ENCODE measurements at places on chromosomes 1 and 21.
A peak's percentile ranks its signal among the peaks of the same experiment; 100 is the strongest.

- DNase-seq = no peak
Observed at GRCh38 chr1:97632075-97632474, 288.8 kb downstream of the DPYD start.

DNA sequence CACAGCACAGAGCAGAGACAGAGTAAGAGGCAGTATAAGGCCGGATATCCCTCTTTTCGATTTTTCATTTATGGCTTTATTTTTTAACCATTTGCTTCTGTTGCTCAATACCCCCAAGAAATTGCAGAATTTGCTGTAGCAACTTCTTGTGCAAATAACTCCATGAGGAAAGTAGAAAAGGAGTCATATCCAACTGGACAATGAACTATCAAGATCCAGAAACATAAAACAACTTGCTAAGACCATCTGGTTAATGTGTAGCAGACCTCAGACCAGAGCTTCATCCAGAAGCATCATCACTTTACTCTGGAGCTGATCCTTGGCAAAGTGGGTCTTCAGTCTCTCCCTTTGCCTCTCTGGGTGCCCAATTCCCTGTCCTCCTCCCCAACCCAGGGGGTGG is 45.9 kb downstream of the ZNF697 start:
- no peak for DNase-seq

GRCh38 chr1:32072622-32073298 is at the start of gene TMEM39B:
TMEM39B (plus strand) TSS chr1:32072939; CDS start chr1:32073048, 109 bp downstream.
- DNase-seq = peak; percentile 82

GRCh38 chr1:29981586-29982239 is 741.7 kb downstream of the MATN1 start:
- no peak for DNase-seq

DNA sequence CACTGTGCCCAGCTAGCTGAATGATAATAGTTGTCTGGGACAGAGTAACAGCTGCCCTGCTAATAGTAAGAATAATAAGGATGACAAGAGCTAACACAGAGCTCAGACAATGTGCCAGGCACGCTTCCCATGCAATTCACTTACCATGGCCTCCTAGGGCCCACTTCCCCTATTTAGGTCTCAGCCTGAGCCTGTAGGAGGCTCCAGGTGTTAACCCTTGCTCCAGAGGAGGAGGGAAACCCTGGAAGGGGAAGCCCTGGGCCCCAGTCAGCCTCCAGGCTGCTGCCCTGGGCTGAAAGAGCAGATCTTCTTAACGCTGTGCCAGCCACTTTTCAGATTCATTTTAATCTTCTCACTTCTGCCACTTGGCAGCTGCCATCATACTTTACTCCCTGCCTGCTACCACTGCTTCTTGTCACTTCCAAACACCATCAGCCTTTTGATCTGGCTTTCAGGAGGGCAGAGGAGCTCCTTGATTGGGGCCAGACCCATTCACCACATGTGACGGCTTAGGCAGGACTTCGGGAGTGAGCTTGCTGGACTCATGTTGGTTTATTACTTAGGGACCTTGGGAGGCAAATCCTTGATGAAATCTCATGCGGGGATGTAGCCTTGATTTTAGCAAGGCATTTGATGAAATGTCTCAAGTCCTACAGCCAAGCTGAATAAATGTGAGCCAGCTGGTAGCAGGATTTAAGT is 66.7 kb upstream of the PARP1 start:
- DNase-seq = no peak

DNA sequence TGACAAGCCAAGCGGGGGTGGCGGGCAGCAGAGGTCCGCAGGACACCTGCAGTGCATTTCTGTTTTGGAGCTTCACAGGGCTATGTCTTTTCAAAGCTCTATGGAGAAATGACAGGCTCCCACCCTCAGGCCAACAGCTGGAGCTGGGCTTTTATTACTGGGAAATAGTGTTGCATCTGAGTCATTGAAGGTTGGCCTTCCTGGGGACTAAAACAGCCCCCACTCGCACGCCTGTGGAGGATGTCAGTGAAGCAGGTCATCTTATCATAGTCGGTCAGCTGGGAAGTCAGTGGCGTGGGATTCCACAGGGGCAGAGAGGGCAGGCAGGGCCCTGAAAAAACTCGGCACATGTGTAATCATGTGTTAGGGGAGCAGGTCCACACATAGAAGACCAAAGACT is 55.3 kb downstream of the NTPCR start:
- DNase-seq = no peak
